ENCODE measurements at places on chromosomes 6 and 20.

DNA sequence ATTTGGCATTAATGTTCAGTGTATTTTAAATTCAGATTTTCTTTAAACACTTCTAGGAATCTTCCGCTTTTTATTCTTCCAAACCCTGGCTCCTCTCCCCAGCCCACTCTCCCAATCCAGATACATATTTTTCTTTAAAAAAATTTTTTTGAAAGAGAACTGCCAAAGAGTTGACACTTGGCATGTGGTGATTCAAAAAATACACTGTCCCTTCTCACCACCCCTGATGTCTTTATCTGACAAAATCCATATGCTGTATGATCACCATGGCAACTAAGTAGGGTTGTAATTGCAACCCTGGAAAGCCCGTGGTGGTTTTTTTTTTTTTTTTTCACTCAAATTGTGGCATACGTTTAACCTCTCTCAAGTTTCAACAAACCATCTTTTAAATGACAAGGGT lies 355.8 kb upstream of the SASH1 start:
- no peak for DNase-seq

DNA sequence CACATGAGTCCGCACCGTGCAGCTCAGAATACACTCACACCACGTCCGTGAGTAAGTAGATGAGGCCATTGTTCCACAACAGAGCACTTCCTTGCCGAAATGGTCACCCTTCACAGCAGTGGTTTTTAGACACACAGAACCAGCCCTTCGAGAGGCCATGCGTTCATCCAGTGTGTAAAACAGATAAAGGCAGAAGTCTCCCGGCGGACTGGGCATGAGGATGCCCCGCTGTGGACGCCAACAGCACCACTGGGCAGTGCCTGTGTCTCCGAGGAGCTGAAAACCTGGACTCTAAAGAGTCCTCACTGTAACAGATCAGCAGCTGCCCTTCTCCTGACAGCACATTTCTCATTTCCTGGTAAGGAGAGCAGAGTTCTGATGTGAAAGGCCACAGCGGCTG lies 75.2 kb downstream of the WDR27 start:
- no peak for DNase-seq

DNA sequence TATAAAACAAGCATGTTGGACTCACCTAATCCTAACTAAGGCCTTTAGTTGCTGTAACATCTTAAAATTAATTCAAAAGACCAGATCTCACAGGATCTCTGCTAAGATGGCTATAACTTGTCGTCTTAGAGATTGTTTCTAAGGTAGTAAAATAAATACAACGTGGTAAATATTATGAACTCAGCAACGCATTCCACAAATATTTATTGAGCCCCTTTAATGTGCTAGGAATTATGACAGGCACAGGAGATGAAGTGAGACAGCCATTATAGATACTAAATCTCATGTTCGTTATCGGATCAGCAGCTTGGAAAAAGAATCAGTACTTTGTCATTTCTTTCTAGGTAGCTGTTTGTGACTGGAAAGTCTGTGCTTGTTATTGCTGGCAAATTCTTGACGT lies 20.9 kb upstream of the MCM3 start:
- no peak for DNase-seq

DNA sequence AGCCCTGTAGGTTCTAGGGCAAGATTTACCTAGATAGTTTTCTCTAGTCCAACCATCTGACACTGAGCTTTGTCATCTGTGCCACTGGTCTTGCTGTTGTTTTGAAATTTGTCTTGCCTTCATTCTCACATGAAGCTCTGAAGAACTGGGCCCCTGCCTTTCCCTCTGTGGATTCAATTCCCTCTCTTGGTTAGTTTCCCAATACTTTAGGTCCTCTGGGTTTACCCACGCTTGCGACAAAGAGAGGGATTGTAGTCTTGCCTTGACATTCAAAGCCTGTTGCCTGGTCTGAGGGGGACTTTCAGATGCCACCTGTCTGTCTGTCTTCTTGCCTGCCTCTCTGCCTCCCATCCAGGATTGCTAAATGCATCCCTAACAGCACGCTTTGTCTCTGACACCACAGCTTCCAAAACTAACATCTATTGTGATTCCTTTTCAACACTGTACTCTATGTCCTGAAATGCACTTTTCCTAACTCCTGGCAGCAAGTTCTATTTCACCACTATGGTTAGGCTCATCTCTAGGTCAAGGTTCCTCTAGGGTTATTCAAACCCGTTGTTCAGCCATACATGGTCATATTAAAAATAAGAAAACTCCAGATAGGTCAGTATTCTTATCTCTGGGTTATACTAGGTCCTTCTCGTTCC lies 25.5 kb upstream of the MANEA start:
- no peak for DNase-seq

DNA sequence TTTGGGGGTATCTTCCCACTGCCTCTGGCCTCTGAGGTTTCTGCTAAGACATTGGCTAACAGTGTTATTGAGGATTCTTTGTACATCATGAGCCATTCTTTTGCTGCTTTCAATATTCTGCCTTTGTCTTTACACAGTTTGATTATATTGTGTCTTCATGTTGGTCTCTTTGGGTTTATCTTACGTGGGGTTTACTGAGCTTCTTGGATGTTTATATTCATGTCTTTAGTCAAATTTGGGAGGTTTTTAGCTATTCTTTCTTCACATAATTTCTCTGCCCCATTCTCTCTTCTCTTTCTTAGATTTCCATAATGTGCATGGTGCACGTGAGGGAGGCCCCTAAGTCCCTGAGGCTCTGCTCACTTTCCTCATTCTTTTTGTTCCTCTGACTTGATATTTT lies 7.6 kb downstream of the ENTPD6 start:
- no peak for DNase-seq

GRCh38 chr6:70657706-70658105 lies 10.0 kb upstream of the SMAP1 start:
- DNase-seq: no peak

DNA sequence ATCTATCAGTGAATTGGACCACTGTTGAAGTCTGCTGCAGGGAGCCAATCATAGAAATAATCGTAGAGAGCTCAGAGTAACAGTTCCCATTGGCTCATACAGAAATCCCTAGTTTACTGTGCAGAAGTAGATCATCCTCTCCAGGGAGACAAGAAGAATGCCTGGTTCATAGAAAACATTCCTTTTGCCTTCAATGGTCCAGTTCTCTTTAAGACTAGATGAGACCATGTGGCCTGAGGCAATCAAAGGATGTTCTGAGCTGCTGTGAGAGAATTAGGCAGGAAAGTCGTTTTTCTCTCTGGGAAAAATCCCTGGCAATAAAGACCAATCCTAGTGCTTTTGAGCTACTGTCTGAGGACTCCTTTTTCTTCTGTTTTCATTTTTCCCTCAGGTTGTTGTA lies 208.4 kb downstream of the CENPW start:
- no peak for DNase-seq

GRCh38 chr6:150740453-150740852 lies 125.0 kb upstream of the MTHFD1L start:
- no peak for DNase-seq

DNA sequence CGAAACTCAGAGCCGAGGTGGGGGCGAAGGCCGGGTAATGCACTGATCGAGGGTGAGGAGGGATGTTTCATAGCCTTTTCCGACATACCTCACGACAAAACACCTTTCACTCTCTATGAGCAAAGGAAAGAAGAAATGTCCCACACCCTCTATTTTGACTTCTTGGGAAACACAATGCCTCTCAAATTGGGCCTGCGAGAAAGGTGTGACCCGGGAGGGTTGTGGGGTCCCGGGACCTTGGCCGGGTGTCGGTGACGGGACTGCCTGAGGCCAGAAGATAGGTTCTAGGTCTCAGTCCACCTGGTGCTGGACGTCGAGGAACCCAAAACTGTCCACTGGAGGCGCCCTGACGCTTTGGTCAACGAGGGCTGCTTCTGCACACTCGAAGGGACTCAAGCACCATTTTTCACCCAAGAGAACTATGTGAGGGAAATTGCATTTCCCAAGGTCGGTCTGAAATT lies 41.1 kb upstream of the OSTM1 start:
- DNase-seq: no peak

GRCh38 chr6:107361753-107362604 lies 97.4 kb downstream of the PDSS2 start:
- no peak for DNase-seq

DNA sequence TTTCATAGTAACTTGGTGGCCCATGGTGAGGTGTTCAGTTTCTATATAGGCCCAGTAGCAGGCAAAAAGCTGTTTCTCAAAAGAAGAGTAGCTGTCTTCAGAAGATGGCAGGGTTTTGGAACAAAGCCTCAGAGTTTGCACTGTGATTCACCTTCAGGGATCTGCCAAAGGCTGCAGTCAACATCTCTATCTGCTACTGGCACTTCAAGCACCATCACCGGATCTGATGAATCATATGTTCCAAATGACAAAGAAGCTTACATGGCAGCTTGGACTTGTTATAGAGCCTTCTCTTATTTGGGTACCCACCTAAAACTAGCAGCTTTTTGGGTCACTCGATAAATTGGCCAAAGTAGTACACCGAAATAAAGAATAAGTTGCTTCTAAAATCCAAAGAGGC lies 39.5 kb downstream of the PKIB start:
- DNase-seq: no peak

DNA sequence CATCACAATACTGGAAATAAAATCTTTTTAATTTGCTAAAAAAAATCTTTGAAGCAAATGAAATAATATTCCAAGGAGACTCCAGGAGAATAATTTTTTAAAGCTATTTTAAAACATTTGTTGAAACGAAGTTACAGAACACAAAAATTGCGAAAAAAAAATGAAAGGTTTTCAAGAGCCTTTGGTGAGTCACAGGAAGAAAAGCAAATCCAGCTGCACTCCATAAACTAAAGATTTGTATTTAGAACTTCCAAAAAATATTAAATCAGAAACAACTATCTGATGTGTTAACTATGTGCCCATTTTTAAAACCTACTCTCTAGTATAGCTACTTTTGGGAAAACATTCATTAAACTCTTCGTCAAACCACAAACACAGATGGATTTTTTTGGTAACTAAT lies 23.6 kb downstream of the PDSS2 start:
- no peak for DNase-seq

DNA sequence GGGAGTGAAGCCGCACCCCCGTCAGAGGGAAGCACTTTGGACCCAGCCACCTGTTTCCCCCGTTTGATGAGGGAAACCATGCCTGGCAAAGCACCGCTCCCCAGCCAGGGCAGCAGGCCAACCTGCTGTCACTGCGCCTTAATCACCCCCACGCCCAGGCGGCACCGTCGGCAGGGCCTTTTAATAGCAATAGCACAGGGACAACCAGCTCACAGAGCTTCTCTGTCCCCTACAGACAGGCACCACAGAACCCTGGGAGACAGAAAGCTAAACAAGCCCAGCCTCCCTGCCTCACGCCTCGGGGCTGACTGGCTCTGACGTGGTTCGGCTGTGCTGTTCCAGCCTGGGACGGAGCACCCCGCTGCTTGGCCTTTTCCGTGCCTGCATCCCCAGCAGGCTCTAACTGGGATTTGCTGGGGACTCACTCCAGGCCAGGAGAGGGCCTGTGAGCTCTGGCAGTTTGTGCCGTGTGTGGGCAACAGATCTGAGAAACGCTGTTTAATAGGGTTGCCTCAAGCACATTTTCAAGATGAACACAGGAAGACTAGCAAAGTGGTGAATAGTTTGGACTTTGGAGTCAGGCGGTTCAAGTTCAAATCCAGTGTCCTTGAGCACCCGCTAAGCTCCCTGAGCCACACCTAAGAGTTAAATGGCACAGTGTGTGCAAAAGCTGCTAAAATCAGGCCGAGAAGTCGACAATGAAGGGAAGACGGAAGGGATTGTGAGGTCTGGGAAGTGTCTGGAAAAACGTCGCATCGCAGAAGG lies 223.8 kb downstream of the NRN1 start:
- DNase-seq: no peak

DNA sequence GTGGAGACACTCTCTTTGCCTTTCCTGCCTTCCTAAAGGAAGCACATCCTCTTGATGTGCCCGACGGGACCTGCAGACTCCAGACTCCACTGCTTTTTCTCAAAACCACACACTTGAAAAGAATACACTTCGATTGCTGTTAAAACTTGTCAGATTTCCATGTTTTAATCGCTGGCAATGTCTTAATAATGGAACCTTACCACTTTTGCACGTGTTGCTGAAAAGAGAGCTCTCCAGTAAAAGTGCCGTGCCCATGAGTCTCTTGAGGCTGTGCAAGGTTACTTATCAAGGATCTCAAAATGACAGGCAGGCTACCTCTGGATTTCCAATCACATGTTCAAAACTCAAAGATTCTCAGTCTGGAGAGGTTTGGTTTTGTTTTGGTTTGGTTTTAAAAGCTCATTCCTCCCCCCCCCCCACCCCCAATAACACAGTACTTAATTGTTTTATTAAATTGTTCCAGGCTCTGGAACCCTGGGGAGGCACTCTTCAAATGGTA lies 12.0 kb upstream of the TFAP2A start:
- no peak for DNase-seq

- no peak for DNase-seq
These were observed 12.8 kb downstream of the TPD52L2 start for GRCh38 chr20:63877755-63878470.

DNA sequence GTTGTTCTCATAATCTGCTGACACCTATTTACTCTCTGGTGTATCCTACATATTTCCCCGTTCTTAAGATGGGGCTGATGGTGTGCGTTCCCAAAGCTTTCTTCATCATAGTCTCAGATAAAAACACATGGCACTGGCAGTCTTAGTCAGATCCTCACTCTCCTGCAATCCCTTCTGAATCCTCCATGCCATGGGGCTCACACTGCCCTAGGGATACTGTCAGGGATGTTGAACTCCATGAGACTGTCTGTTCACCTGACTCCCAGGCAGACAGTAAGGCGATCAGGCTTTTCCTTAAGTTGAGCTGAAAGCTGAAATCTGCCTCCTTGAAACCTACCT lies 76.0 kb downstream of the SLX4IP start:
- no peak for DNase-seq

GRCh38 chr6:46000905-46001304 lies 14.8 kb downstream of the CLIC5 start:
- DNase-seq: no peak

GRCh38 chr20:39800111-39800510 lies 838.0 kb downstream of the DHX35 start:
- DNase-seq: no peak

Measured in stimulated activated CD8-positive, alpha-beta memory T cell treated with anti-CD3 and anti-CD28 coated beads, Interleukin-7, amount 100 ng/mL, for 4 hours (primary cell).